RPMI8226 (cell line): ENCODE measurements at places on chromosomes 2 and 18.

GRCh38 chr18:76498064-76498463 is 3.0 kb upstream of the ZNF516 start:
- peak; percentile 15 for DNase-seq

- DNase-seq, result no peak
Measured at GRCh38 chr2:159449504-159450124, 163.1 kb upstream of the WDSUB1 start.

GRCh38 chr2:16031058-16031847 is 90.9 kb downstream of the MYCN start:
- no peak for DNase-seq

GRCh38 chr2:226623587-226624368 is 175.8 kb downstream of the IRS1 start:
- DNase-seq, result no peak

DNA sequence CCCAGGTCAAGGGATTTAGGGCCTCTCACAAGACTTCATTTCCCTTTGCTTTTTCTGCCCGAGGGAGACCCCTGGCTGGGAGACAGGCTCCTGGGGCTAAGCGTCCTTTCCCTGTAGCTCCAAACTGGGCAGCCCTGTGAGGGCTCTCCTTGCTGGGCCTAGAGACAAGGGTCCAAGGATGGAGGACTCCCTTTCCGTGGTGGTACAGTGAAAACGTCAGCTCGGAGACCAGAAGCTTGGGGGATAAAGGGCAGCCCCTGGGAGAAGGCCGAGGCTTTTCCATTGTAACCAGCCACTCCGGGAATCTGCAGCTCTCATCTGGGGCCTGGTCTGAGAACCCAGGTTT is 2.3 kb downstream of the SIX2 start:
- DNase-seq, result no peak

GRCh38 chr18:48838921-48839818 is 111.6 kb downstream of the SMAD7 start:
- DNase-seq, result no peak

- DNase-seq, result no peak
Measured at GRCh38 chr2:230383453-230383852, 32.5 kb upstream of the SP100 start.

DNA sequence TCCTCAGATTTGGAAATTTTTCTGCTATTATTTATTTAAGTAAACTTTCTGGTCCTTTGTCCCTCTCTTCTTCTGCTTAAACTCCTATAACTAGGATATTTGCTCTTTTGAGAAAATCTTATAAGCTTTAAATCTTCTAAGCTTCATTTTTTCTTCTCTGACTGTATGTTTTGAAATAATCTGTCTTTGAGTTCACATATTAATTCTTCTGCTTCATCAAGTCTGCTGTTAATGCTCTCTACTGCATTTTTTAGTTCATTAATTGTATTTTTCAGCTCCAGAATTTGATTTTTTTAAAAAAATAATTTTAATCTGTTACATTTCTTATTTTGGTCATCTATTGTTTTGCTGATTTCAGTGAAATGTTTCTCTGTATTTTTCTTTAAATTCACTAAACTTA is 28.9 kb downstream of the ICA1L start:
- DNase-seq, result no peak
